Pons (tissue), 1 donor: ENCODE measurements at places on chromosomes 5 and 9.
A peak's percentile ranks its signal among the peaks of the same experiment; 100 is the strongest.

GRCh38 chr5:172008111-172008455 is 1.6 kb upstream of the FBXW11 start:
- no peak for DNase-seq

GRCh38 chr9:81125446-81126092 is 563.8 kb downstream of the TLE1 start:
- no peak for DNase-seq

GRCh38 chr9:112764344-112764743 is 13.8 kb downstream of the SNX30 start:
- DNase-seq = no peak

GRCh38 chr9:15433191-15433590 is 10.5 kb downstream of the SNAPC3 start:
- DNase-seq = no peak

- peak; percentile 11 for DNase-seq
Observed at GRCh38 chr9:6224393-6225154, 9.0 kb downstream of the IL33 start.

DNA sequence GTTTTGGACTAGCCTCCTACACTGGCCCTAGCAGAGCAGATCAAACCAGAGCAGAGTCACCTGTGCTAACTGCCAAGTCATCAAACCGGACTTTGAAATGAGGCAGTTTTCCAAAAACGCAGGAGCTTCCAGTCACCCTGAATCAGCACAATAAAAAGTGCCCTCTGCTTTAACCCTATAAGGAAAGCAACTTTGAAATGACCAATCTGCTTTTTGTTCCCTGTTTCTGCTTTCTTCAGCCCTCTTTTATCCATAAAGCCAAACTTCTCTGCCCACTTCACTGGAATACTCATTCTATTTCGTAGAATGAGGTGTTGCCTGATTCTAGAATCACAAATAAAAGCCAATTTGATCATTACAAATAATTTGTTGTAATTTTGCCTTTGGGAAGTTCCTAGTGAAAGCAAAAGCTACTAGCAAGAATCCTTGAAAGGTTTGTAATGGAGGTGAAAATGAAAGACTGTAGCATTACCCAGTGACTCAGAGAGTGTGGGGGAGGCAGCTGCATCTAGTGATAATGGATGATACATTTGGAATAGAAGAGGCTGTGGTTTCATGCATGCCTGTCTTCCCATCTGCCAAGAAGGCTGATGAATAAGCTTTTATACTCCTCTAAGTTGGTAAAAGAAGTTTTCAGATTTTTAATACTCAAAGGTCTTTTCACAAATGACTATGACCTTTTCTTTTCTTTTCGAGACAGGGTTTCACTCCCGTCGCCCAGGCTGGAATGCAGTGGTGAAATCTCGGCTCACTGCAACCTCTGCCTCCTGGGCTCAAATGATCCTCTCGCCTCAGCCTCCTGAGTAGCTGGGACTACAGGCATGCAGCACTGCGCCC is 14.9 kb downstream of the SPAAR start:
- DNase-seq = peak; percentile 25

DNA sequence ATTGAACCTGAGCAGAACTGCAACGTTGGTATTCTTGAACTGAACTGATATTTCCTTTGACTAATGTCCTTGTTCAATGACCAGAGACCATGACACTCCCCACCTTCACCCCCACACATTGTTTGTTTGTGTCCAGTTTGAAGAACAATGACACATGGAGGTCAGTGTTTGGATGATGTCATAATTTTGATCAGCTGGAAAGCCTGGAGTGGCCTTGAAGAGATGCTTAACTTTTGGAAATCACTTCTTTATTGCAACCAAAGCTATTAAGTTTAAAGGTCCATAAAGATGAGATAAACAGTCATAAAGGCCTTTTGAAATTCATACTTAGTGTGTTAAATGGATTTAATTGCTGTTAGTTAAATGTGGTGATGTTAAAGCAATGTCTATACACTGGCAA is 92.7 kb downstream of the TMC1 start:
- no peak for DNase-seq

- DNase-seq = no peak
Observed at GRCh38 chr9:129811967-129812363, 9.0 kb downstream of the TOR1B start.

DNA sequence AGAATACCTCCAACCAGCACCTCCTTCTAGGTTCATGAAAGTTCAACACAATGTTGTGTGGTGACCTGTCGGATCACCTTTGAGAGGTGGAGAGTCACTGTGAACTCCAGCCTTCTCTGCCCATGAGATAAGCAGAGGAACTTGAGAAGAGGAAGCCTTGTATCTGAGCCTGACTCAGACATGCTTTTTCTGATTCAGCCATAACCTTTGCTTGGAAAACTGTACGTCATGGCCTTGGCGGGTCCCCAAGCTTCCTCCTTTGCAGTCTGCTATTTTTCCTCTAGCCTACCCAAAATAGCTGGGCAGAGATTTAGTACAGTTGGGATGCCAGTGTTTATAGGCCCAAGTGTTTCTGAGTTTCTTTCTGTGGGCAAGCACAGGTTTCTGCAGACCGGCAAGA is 274.7 kb downstream of the CETN3 start:
- peak; percentile 86 for DNase-seq

DNA sequence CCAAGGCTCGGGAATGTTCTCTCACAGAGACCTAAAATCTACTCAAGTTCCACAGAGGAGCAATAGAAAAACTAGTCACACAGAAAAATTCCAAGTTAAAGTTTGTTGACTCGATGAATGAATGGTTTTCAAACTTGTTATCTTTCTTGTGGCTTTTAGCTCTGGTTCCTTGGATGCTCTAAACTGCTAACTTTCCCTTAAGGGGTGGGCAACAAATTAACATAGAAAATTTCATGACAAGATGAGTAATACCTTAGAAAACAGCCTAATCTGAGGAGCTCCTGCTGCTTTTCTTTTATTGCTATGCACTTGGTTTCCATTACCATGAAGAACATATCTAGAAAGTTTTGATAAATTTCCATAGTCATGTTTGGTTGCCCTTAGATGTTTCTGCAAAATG is 100.2 kb upstream of the CCDC112 start:
- no peak for DNase-seq

- DNase-seq = peak; percentile 53
Observed at GRCh38 chr9:86766912-86767311, 180.4 kb downstream of the GAS1 start.
